ENCODE measurements at places on chromosomes 2 and 18.
A peak's percentile ranks its signal among the peaks of the same experiment; 100 is the strongest.

- no peak for DNase-seq
Measured at GRCh38 chr18:78798402-78799175, 181.0 kb upstream of the SALL3 start.

GRCh38 chr18:58847383-58848071 is 17.1 kb upstream of the ZNF532 start:
- DNase-seq, result peak; percentile 39

- no peak for DNase-seq
Measured at GRCh38 chr2:223097888-223098383, 45.9 kb downstream of the KCNE4 start.

- no peak for DNase-seq
Measured at GRCh38 chr2:31163011-31163539, 24.8 kb upstream of the GALNT14 start.

- DNase-seq, result no peak
Measured at GRCh38 chr18:4831791-4832375, 365.2 kb downstream of the AKAIN1 start.
